ENCODE measurements at places on chromosomes 11 and 22.

DNA sequence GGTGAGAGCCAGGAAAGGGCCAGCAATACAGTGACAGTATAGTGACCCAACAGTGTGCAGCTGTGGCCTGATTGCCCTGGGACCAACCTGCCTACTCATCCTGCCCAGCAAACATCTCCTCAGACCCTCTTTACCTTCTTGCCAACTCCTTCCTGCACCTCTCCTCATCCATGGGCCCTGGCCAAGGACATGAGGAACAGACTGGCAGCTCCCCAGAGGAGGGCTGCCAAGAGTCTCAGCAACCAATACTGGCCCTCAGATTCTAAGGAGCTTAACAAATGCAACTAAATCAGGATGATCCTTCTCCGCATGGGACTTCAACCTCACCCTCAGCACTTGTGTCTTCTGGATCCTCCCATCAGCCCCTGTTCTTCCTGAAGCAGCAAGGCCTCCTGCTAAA lies 77.0 kb downstream of the RPL27A start:
- DNase-seq = no peak

GRCh38 chr22:40855979-40856512 lies 393 bp downstream of the ST13 start:
- DNase-seq = peak; percentile 0

- DNase-seq = no peak
Observed at GRCh38 chr11:121864660-121865059, 251.4 kb downstream of the BLID start.

DNA sequence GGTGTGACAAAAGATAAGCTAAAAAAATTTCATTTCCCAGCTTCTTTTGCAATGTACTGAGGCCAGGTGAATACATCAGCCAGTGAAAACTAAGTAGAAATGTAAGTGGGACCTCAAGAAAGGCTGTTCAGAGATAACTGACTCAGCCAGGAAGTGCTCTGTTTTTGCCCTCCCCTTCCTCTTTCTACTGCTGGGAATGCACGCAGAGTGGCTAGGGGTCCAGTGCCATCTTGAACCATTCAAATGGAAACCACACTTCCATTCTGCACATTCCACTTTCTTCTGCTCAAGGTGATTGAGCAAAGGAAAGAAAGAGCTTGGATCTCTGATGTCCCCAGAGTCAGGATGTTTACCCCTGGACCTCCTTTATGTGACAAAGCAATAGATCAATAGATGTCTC lies 27.8 kb upstream of the LMO2 start:
- no peak for DNase-seq

DNA sequence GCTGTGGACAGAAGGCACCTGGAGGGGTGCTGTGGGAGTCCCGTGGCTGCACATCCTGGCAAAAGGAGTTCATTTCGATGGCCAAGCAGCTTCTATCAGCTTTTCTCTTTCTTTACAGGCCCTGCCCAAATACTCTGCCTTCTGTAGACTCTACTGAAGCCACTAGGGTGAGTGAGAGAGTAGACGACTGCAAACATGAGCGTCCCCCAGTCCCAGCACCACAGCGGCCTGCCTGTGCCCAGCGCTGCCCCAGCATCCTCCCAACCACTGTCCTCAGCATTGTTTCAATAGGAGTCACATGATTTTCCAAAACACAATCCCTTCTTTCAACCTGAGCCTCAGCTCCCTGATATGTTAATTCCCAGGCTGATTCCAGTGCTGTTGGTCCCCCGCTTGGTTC lies 110.0 kb downstream of the KIRREL3 start:
- DNase-seq = no peak

GRCh38 chr11:5203366-5203765 lies 2.9 kb upstream of the OR51V1 start:
- no peak for DNase-seq

DNA sequence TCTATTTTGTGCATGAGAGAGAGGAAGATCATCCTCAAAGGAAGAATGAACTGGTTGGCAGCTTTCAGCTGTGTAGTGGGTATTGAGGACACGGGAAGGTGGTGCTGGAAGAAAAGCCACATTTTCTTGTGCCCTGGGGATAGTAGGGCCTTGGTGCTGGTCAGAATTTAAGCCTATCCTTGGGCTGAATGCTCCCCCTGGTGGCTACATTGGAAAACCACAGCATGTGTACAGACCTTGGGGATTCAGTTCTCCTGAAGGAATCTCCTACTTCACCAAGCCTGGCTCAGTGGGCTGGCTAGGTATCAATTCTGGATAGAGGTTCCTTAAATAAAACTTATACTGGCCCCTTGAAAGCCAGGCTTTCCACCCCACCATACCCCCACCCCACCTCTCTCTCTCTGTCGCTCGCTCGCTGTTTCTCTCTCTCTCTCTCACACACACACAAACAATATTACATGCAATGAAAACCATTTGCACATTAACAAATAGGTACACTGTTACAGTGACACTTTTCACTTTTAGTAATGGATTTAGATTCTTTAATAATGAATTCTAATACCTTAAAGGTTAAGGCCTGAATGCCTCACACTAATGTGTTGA lies 2.8 kb upstream of the OR51M1 start:
- peak; percentile 47 for DNase-seq

- DNase-seq = no peak
Observed at GRCh38 chr11:68266121-68266891, 5.5 kb downstream of the C11orf24 start.

GRCh38 chr11:45423475-45424120 lies 137.5 kb upstream of the SYT13 start:
- no peak for DNase-seq

- no peak for DNase-seq
Observed at GRCh38 chr11:75100314-75100713, 3.6 kb upstream of the OR2AT4 start.

DNA sequence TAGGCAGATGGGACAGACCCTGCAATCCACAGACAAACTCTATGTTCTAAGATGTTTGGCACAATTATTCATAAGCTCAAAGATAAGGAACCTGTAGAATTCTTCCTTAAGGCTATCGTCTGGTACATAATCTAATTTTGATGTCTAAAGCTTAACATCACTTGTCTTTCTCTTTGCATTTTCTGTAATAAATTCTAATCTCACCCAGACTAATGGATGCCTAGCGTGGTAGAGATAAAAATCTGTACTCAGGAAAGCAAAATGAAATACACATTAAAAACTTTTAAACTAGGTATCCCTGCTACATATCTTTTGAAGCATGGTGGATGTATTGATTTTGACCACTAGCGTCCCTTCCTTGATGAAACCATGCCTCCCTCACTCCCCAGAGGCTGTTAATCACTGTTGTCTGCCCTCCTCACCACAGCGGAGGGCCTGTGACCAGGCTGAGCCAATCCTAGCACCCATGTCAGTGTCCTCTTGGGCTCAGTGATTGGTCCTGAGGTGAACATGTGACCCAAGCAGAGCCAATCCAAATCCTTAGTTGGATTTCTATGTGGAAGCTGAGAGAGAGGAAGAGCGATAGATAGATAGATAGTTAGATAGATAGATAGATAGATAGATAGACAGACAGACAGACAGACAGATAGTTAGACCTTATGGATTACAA lies 82.2 kb upstream of the GRK3 start:
- no peak for DNase-seq

DNA sequence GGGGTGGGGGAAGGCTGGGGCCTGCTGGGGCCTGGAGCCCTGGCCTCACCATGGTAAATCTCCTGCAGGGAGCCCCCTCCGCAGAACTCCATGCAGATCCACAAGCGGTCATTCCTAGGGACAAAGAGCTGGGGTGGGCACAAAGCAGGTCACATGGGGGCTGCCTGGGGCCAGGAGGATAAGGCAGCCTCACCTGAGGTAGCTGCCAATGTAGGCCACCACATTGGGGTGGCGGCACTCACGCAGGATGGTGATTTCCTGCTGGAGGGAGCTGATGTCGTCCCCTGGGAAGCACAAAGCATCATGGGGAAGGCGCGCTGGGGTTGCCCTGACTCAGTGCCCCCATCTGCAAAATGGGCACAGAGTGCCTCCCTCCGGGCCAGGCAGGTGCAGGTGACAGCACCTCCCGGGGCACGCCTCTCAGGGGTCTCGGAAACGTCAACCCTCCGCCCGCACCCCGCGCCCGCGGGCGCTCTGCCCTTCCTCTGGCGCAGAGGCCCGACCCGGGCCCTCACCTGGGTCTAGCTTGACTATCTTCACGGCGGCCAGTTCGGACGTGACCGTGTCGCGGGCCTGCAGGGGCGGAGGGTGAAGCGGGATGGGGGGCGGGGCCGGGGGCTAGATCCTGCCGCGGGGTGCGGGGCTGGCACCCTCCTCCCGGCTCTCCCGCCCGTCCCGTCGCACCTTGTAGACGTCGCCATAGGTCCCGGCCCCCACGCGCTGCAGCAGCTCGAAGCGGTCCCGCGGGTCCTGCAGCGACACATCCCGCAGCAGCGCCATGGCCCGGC lies 450 bp downstream of the MAP4K2 start:
- DNase-seq = no peak

DNA sequence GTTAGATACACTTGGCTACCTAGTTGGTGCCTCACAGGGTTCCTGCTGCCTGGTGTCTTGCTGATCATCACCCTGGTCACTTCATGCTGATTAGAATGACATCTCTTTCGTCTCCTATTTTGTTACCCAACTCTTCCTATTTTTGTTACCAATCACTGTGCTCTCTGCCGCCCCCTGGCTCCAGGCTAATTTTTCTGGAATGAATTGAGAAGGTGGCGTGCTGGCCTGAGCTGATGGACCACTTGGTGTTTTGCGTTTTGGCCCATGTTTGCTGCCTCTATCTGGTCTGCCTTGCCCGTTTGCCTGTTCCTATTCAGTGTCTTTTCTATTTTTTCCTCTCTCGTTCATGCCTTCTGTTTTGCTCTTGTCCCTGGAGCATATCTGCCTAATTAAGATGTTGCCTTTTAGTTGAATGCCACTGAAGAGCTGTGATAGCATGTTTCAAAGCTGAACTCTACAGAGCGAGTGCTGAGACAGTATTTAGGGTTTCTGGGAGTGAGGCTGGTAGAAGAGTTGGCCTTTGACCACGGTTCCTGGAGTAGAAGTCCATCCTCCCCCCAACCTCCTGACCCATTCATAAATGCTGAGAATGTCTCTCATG lies 5.9 kb upstream of the ATF4 start:
- no peak for DNase-seq
